ENCODE measurements at places on chromosomes 6 and 20. TPM values are rescaled to one million over a fixed set of nuclear protein-coding genes. Genes with fewer than 3 reads are reported as not detected.

The B3GALT4 gene
- total RNA-seq = 2.0 TPM

GRCh38 chr6:119207971-119208725 is 129.7 kb upstream of the FAM184A start:
- DNase-seq = peak; percentile 61

- DNase-seq = peak; percentile 92
These were observed 418.6 kb downstream of the CDKAL1 start for GRCh38 chr6:20952699-20953474.

DNA sequence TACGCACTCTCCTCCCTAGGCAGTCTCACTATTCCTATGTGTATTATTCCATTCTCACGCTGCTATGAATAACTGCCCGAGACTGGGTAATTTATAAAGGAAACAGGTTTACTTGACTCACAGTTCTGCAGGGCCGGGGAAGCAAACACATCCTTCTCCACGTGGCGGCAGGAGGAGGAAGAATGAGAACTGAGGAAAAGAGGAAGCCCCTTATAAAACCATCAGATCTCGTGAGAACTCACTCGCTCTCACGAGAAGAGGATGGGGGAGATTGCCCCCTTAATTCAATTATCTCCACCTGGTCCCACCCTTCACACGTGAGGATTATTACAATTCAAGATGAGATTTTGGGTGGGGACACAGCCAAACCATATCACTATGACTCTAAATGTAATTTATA is 61.9 kb downstream of the ECT2L start:
- DNase-seq = no peak

DNA sequence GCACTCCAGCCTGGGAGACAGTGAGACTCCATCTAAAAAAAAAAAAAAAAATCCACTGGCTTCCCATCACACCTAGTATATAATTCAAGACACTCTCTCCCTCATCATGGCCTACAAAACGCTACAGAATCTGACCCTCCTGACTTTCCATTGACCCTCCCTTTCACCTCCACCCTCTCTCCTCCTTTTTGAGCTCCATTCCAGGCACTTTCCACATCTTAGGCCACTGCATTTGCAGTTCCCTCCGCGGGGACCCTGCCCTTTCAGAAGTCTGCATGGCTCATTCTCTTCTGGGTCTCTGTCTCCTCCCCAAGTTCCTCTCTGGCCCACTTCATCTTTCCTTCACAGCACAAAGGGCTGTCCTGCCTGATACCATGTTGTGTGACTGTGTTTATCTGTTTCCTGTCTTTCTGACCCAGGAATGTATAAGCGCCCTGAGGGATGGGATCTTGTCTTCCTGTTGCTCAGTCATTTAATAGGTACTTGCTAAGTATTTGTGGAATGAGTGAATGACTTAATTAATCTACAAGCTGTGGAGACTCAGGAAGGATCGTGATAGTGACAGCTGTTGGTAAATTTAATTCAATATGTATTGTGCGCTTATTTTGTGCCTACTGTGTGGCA is 35.2 kb downstream of the NCR2 start:
- DNase-seq = peak; percentile 50

DNA sequence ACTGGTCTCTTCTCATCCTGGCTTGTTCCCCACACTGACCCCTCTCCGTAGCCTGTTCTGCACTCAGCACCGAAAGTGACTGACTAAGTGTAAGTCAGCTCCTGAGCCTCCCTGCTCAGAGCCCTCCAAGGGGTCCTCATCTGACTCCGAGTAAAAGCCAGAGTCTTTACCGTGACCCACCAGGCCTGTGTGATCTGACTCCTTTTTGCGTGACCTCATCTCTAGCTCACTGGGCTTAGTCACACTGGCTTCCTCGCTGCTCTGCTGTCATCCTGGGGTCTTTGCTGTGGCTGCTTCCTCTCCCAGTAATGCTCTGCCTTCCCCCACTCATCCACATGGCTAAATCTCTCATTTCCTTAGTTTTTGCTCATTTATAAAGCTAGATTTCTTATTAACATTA is 116.6 kb downstream of the PLCB4 start:
- peak; percentile 83 for DNase-seq

DNA sequence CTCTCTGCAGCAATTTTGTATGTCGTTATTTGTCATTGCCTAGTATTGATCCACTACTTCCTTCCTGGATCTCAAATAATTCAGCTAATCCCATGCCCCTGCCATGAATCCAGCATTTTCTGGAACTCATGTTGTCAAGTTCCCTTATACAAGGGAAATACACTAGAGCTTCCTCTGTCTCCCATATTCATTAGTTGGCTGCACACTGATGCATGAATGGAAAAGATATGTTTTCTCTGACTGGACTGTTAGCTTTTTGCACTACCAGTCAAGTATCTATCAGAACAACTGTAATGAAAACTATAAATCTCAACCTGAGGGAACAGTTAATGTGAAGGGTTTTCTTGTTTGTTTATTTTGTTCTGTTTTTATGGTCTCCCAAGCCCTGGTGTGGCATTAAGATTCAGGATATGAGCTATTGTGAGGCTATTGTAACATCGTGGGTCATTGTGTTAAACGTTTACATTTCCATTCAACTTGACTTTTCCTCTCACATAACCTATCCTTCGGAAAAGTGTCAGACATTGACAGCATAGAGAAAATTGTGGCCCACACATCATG is 102.5 kb upstream of the FAM8A1 start:
- no peak for DNase-seq

GRCh38 chr20:24993337-24994185 is 1.0 kb upstream of the APMAP start:
- DNase-seq = peak; percentile 73

The RAB5IF gene
- total RNA-seq = 343 TPM

The EYA4 gene
- total RNA-seq = not detected

DNA sequence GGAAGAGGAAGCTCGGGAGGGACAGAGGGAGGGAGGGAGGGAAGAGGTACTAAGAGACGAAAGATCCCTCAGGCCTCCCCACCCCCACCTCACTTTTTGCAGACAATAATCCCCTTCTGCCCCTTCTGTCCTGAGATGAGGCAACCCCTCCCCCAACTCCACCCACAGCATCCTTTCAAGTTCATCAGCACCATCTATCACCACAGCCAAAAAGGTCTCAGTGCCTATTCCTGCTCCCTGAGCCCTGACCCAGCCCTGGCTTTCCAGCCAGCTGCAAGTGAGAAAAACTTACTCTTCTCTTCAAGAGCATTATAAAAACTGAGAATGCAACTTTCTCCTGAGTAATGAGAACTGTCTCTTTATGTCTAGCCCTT is 133.2 kb upstream of the LRFN2 start:
- DNase-seq = no peak

The VAPB gene
- 18.0 TPM for total RNA-seq

- DNase-seq = peak; percentile 32
These were observed 67.3 kb downstream of the PREX1 start for GRCh38 chr20:48760403-48760983.

DNA sequence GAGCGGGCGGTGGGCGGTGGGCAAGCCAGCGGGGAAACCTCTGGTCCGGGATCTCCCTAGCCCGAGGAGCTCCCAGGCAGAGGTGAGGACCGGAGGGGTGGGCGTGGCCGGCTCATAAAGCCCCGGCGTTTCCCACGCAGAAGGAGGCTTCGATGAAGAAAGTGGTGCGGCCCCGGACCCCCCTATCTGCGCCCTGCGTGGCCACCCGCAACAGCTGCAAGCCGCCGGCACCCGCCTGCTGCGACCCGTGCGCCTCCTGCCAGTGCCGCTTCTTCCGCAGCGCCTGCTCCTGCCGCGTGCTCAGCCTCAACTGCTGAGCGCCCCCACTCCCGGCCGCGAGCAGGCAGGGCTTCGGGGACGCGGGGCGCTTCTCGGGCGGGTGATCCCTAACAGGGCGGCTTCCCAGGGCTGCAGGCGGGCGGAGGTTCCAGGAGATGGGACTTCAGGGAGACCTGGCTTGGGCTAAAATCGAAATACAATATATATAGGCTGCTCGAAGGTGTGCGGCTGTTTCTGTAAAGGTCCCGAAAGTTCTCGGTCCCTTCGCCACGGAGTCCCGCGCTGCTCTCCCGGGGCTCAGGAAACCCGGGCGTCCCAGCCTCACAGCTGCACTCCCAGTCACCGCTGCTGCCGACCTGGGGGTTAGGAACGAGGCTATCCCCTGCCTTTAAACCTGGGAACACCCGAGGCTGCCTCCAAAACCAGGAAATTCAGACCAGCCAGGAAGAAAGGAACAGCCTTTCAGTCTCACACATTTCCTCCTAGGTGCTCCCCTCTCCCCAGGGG is 27.8 kb downstream of the ASIP start:
- no peak for DNase-seq

GRCh38 chr20:39057911-39058310 is 95.8 kb downstream of the DHX35 start:
- DNase-seq = no peak

DNA sequence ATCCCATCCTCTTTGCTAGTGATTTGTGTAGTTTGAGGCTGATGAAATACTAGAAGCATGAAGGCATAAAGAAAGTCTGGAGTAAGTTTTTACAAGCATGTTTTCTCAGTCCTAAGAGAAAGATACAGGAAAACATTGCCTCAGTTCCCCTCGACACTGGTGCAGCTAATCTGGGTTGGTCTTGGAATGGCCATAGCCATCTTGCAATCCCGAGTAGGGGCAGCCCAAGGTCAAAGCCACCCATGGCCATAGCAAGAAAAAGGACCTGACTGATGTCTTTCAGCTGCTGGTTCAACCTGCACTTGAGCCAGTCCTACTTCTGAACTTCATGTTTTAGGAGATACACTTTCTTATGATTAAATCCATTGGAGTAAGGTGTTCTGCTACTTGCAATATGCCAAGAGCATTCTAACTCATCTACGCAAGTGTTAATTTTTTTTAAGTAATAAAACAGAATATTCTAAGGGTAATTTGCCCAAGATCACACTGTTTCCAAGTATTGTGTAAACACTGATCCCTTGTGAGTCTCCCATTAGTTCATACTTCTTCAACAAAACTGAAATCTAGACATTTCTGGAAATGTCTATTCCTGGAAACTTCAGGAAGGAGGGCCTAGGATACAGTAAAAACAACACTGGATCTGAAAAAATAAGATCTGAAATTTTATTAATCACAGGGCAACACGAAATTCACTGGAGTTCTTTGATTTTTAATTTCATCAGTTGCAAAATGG is 108.9 kb downstream of the MAP3K5 start:
- no peak for DNase-seq
